CD4-positive, alpha-beta T cell treated with Interleukin-4 for 4 hours (primary cell): ENCODE measurements at places on chromosomes 2 and 18.

DNA sequence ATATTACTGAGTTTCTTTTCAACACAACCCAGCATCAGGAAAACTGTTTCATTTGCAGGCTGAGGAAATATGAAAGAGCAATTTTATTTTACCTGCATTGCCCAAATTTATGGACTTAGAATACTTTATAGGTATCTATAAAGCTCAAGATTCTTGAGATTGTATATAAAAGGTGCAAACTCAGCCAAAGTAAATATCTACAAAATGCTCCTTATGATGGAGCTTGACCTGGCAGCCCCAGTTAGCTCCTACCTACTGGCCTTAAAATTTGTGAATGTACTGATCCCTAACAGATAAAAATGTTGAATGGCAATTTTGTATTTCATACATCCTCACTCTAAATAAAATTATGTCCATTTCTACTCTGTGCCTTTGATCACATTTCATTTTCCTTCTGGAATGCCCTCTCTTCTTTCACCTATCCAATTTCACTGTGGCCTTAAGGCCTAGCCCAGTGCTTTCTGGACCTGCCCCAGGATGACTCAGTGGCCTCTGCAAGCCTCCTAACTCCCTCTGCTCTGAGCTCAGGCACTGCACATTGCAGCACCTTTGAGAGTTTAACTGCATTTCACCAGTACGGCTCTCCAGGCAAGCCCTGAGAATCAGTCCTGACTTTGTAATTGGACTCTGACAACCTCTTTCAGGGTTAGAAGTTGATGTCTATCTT is 125.9 kb downstream of the ANTXR1 start:
- no peak for DNase-seq

DNA sequence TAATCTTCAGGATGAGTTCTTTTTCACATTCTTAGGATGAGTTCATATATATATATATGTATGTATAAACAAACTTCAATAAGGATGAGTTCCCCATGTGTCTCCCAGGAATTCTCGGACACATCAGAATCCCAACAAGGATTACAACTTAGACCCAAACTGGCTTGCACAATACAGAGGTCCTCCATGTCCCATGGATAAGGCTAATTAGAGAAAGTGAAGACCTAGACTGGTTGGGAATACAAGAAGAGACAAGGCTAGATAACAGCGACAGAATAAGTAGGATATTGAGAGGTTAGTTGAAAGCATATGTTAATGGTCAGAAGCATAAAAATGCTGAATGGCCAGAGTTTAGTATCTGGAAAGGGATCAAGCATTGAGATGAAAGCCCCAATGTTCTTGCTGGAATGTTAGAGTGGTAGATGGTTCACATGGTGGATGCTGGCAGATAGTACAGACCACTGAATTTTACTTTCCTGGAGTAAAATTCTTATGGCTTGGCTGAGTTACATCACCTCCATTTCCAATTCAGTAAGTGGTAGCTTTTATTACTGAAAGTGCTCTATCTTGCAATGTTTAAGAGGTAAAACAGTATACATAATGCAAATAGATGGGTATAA is 154.9 kb upstream of the EPHA4 start:
- no peak for DNase-seq

DNA sequence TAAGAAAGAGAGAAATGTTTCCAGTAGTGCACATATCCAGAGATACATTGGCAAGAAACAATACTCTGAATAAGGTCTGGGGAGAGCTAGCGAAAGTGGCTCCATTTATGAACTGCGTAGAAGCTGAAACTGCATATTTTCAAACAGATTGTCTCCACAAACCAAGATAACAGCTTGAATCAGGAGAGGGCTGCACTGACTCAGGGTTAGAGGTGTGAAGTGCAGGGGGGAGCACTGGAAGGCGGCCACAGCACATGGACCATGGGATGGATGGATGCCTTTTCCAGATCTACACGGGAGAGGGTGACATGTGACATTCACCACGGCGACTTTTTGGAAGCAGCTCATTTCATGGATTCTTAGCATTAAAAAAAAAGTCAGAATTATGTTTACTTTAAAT is 729.4 kb downstream of the RNF144A start:
- DNase-seq = no peak

DNA sequence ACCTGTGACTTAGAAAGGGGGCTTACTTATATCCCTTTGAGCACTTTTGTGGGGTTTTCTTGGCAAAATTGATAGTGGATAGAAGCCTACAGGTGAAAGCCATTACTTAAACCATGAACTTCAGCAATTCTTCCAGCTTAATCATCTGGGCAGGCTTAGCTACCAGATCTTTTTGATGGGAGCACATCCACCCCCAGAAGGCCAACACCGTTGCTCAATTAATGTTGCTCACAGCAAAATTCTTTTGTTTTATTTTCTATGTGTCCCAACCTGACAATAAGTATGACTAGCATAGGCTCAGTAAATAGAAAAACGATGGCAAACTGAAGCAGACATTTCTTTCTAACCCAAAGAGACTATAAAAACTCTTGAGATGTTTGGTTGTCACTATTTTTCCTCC is 269.4 kb upstream of the TCF4 start:
- no peak for DNase-seq
